Endothelial cell (in vitro differentiated cells): ENCODE measurements at places on chromosomes 16 and 17.

DNA sequence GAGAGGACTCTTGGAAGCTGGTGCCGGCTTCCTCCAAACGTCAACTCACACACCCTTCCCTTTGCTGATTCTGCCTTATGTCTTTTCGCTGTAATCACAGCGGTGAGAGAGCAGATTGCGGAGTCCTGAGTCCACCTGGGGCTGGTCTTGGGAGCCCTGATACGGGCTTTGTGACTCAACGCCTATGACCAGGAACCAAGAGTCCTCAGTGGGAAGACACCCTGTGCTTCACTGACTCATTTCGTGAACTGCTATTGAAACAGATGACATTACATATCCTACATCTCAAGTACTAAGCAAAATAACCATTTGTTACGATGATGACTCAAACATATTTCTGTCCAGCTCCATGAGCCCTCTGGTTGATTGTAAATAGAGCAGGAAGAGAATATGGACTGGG is 90.7 kb upstream of the CREBBP start:
- no peak for DNase-seq

- no peak for DNase-seq
Observed at GRCh38 chr17:223723-224471, 42.4 kb upstream of the DOC2B start.

DNA sequence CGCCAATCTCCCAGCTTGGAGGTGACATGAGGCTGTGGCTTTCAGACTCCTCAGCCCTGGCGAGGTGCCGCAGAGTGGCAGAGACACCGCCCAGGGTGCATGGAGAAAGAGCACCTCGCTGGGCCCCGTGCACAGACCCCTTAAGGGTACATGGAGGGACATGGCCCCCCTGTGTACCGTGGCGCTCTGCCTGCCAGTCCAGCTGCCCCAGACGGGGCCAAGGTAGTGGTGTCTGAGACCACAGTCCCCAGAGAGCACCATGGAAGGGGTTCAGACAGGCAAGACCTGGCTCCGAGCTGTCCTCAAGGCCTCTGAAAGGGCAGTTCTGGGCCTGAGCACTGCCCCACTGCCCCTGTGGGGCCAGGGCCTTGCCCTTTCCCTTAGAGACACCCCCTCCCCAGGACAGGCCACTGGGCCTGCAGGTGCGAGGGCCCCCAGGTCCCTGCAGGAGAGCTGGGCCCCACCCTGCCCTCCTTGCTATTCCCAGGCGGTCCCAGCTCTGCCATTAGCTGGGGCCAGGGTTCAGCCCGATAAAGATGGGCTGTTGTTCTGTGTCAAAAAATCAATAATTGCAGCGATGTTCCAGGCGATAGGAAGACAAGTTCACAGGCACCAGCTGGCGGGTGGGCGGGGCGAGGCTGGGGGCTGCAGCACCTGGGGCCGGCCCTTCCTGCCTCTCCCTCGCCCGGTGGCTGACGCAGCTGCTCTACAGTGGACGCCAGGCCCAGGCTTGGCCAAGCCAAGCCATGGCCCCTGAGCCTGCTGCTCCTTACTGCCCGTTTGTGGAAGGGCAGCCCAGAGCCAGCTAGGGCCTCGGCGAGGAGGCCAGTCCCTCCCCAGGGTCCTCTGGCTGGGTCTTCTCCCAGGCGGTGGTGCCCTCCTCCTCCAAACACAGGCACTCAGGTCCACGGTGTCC is 51.7 kb downstream of the ZFPM1 start:
- DNase-seq: no peak

- no peak for DNase-seq
Observed at GRCh38 chr16:87335625-87336433, 18.6 kb upstream of the C16orf95 start.

GRCh38 chr16:88885693-88886280 is 19.3 kb upstream of the PABPN1L start:
- DNase-seq: no peak

DNA sequence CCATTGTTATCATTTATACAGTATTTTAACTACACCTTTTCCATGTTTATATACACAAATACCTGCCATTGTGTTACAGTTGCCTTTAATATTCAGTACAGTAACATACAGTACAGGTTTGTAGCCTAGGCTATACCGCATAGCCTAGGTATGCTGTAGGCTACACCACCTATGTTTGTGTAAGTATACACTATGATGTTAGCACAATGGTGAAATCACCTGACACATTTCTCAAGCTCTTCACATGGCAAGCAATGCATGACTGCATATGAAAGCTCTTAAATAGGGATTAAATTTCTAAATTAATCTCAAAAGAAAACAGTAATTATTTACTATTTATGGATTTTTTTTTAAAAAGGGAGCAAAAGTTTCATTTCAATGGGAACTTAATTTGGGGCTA is 12.0 kb downstream of the LRRC37B start:
- no peak for DNase-seq

GRCh38 chr16:58325941-58326340 is 31.1 kb upstream of the PRSS54 start:
- no peak for DNase-seq

DNA sequence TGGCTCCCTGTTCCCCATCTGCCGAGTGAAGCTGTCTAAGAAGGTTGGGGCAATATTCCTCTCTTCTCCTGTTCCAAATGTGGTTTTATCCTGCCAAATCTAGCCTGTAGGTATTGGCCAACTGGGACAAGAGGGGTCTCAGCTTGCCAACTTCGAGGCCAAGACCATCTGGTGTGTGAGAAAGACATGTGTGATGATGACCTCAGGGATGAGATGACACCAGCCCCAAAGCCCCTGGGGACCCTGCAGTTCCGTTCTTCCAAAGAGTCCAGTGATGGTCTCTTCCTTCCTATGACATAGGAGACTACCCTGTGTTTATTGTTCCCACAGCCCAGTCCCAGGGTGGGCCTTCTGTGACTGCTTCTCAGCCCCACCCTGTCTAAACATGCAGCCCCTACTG is 34.8 kb upstream of the ADAMTS18 start:
- DNase-seq: no peak

GRCh38 chr17:2020721-2021120 is 4.4 kb downstream of the RTN4RL1 start:
- DNase-seq: no peak

- no peak for DNase-seq
Observed at GRCh38 chr17:64608571-64608981, 53.5 kb downstream of the SMURF2 start.

DNA sequence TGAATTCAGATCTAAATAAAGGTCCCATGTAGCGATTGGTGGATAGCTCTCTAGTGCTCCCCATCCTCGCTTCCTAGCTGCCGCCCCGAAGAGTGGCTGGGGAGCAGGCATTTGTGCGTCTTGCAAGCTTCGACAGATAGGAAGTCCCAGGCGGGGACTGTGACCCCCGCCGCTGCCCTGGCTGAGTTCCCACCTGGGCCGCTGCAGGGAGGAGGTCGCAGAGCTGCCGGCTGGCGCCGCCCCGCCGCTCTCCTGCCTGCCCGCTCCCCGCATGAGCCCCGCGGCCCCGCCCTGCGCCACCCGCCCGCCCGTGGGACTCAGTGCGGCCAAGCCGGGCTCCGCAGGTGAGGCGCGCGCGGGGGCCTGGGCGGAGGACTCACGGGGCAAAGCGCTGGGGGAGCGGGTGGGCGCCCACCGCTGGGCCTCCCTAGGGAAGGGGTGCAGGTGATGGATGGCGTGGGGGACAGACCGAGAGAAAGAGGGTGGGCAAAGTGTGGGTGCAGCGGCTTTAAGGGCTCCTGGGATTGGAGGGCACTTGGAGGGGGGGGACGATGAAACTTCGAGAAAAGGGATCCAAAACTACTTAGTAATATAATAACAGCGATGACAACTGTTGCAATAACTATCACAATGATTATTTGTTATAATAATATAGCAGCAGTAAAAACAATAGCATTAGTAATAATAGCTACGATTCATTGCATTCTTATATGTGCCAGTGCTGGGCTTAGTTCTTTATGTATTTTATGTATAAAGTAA is at the start of gene OTOA:
TSS of gene OTOA (plus strand) at position 80 of the 759 bp plus-strand sequence. CDS start 14,547 bp downstream, outside the sequence.
- peak; percentile 22 for DNase-seq

- DNase-seq: peak; percentile 59
Observed at GRCh38 chr17:64780096-64781013, 118.2 kb upstream of the SMURF2 start.

DNA sequence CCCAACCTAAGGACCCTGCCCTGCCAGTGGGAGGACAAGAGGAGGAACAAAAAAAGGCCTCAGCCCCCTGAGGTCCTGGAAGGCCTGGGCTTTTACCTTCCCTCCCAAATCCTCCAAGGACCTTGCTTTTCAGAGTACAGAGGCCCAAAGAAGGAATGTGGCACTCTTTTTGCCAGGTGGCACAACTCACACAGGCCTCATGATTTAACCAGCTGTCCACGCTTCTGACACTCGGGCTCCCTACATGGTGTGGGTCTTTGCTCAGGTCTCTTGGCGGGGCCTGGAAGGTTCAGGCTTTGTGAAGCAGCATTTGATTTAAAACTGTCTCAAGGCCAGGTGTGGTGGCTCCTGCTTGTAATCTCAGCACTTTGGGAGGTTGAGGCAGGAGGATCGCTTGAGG is 120.6 kb downstream of the ABCC6 start:
- DNase-seq: no peak

GRCh38 chr17:77948690-77949114 is 9.8 kb upstream of the TNRC6C start:
- peak; percentile 26 for DNase-seq

DNA sequence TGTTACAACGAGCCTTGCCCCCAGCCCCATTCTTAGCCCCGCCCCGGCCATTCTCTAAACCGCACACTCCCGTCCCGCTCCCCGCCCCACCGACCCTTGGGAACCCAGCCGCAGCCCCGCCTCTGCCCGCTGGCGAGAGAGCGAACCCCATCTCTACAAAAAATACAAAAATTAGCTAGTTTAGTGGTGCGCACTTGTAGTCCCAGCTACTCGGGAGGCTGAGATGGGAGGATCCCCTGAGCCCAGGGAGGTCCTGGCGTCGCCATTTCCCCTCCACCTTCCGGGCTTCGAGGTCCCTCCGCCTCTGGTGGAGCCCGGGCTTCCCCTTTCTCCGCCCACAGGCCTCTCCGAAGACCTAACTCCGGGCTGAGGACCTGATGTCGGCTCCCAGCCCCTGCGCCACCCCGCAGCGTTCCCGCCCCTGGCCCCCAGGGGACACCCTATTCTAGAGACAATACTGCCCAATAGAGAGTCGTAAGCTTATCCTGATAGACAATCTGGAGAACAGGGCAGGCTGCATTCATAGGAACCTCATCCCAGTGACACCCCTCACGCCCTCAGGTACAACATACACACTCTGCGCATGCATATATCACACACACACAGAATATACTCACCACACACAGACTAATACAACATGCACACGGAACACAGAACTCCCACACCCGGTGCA is 480 bp upstream of the PROCA1 start:
- peak; percentile 65 for DNase-seq

GRCh38 chr17:50173335-50173941 is 7.6 kb downstream of the SGCA start:
- no peak for DNase-seq

DNA sequence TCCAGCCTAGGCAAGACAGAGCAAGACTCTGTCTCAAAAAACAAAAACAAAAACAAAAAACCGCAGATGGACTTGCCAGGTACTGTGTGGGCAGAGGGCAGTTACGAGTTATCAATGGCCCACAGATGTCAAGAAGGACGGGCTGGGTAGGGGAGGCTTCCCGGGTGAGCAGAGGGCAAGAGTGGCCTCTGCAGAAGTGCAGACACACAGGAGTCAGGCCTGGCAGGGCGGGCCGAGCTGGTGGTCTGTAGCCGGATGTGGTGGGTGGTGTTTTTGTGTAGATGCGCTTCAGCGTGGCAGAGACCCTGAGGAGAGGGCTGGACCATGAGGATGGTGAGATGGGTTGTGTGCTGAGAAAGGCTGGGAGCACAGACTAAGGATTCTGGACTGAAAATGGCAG is 44.9 kb upstream of the KDM6B start:
- no peak for DNase-seq

DNA sequence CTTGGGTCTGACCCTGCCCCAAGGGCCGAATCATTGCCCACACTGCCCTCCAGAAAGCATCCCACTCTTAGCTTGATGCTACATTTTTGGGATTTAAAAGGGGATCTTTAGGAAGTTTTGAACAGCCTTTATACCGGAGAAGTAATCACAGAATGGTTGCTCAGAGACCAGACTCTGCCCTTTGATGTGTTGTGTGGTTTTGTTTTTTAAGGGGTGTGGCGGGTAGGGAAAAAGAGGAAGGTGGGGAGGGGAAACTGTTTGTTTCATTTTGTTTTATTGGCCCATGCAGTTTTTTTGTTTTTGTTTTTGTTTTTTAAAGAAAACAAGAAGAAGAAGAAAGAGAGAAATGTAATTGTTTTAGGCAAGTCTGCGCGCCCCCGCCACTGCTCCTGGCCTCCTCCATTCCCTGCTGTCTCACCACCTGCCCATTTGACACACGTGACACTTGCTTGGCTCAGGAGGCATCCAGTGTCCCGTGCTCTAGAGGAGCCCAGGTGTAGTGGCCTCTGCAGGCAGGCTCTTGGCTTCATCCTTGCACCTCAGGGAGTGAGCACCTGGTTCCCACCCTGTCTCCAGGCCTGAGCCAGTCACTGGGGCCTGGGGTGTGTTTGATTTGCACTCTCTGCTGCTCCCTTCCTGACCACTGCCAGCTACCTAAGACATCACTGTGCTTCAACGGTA is 35.7 kb downstream of the GNAO1 start:
- DNase-seq: no peak

GRCh38 chr17:83193336-83194185 is 114.2 kb downstream of the METRNL start:
- no peak for DNase-seq
